ENCODE measurements at places on chromosomes 1 and 21.

GRCh38 chr1:23664837-23665795, 26.5 kb upstream of the RPL11 start:
- no peak for DNase-seq

DNA sequence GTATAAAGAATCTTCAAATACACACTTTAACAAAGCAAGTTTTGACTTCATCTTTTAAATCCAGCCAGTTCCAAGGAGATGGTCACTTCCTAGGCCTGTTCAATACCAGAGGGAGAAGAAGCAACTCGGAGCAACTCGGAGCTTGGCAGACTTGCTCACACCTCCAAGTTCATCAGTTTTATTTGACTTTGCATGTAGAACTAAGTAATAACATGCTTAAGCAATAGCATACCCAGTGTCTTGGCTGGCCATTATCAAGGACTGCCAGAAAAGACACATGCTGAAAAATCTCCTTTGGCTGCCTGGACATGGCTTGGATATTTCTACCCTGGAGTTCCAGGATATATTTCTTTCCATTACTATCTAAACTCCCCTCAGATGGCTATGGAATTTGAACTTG, 52.6 kb downstream of the GNG12 start:
- no peak for DNase-seq

DNA sequence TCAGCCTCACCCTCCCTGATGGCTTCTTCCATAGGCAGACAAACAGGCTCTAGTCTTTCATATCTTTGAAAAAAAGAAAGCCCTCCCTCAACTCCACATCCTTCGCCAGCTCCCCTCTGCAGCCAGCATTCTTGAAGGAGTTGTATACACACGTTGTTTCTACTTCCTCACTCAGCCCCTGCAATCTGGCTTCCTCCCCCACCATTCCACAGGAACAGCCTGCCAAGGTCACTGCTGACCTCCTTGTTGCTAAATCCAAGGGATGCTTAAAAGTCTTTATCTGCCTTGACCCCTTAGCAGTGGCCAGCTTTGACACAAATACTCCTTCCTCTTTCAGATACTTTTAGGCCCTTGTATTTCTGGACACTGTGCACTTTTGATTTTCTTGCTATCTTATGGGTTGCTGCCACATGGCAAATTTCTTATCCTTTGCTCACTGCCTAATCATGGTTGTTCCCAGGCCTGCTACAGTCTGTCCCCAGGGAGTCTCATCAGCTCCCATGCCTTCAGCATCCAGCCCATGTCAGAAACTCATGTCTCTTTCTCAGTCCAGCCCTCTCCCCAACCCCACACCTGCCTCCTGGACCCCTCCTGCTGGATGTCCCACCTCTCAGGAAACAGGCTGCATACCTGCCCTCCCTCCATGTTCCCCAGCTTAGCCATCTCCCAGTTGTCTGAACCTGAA, 8.3 kb downstream of the FAM229A start:
- no peak for DNase-seq

- DNase-seq = no peak
Measured at GRCh38 chr1:220511785-220512184, 16.2 kb upstream of the MARK1 start.

- DNase-seq = no peak
Measured at GRCh38 chr1:108704496-108704895, 8.2 kb upstream of the FNDC7 start.

DNA sequence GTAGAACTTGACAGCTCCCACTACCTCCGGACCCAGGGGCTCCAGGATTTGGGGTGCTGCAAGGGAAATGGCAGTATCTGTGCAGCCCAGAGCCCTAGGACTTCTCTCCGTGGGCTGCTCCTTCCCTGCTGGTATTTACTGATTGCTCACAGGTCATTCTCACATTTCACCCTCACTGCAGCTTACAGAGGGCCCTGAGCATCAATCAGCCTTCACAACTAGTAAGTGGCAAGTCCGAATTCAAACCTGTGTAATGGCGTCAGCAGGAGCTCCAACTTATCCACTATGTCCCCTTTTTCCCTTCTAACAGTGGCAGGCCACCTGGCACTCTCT, 32.4 kb downstream of the PIK3C2B start:
- no peak for DNase-seq

- DNase-seq = no peak
Measured at GRCh38 chr1:233673947-233674431, 60.1 kb downstream of the KCNK1 start.

DNA sequence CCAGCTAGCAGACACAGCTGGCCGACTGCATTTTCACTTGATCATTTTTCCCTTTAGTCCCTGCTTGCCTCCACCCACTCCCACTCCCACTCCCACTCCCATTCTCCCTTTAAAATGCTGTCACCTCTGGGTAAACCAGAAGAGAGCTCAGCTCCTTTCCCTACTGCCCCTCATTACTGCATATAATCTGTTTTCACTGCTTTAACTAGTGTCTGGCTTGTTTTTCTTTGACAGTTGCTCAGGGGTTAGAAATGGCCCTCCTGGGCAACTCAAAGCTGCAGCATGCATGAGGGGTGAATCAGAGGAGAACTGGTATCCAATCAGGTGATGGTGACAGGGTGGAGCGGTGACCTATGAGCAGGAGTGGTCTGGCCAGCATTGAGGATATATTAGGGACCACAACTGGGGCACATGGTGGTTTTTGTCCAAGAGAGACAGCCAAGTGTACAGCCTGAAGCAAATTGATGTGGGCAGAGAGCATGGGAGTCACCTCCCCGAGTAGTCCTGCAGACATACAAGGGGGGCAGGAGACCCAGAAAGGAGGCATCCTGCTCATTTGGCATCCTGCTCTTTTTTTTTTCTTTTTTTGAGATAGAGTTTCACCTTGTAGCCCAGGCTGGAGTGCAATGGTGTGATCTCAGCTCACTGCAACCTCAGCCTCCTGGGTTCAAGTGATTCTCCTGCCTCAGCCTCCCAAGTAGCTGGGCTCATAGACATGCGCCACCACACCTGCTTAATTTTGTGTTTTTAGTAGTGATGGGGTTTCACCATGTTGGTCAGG, 42.6 kb upstream of the SRSF10 start:
- DNase-seq = no peak

GRCh38 chr1:1788646-1789431, 10.6 kb upstream of the NADK start:
- DNase-seq = no peak

DNA sequence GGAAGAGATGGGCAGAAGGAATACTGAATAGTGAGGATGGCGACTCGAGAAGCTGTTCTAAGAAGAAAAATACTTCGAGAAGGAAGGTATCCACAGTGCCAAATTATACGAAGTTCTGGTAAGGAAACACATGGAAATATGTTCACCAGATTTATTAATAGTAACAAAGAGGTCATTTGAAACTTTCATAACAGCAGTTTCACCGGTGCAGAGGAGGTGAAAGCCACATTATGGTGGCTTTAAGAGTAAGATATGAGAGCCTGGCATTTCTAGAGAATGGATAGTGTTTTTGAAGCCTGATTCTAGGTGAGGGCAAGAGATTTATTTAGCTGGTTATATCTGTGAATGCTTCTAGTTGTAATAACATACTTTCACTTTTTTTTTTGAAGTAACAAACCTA, 56.2 kb downstream of the DPYD start:
- no peak for DNase-seq

DNA sequence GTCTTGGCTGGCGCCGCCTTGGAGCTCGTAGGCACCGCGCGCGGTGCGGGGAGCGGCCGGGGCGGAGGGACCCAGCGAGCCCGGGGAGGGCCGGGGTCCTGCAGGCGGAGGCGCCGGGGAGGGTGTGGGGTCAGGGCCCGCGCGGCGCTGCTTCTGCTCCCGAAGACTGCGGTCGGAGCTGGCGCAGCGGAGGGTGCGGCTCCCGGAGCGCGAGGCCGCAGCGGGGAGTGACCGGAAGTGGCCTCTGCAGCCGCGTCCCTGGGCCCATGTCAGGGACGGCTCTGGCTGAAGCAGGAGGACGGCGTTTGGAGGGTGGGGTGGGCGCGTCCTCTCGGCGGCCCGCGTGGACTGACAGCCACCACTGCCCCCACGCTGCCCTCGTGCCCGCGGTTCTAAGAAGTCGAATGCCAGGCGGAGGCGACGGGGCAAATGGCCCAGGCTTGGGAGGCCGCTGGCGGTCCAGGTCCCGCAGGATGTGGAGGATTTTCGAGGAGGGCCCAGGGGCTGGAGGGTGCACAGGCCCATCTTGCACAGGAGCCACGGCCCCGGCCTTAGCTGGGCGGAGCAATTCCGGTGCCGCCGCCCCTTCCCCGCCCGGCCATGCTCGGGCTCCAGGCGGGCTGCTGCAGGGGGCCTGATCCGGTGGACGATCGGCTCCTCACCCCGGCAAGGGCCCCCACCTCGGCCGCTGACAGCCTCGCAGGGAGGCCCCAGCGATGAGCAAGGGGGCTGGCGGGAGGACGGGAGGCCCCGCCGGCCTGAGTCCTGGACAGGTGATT, 7.7 kb upstream of the ZNF669 start:
- DNase-seq = no peak

GRCh38 chr1:92820024-92820423, 11.8 kb upstream of the RPL5 start:
- DNase-seq = no peak

Measured in activated T-cell treated with anti-CD3 and anti-CD28 coated beads for 24 hours (primary cell).